ENCODE measurements at places on chromosomes 12 and 14.

DNA sequence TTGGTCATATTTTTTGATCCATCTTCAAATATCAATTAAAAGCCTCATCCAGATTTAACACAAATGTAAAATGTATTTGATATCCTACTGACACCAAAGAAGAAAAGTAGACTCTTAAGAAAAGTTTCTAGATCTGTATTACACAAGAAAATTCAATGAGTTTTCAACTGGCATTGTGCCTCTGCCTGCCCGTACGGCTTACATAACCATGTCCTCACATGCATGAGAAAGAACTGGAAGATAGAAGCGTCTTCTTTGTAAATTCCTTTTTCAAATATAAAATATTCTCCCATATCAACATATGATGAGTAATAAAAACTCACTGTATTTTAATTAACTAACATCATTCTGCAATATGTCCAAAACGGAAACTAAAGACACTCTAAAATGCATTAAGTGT lies 7.2 kb downstream of the ANKS1B start:
- no peak for DNase-seq

DNA sequence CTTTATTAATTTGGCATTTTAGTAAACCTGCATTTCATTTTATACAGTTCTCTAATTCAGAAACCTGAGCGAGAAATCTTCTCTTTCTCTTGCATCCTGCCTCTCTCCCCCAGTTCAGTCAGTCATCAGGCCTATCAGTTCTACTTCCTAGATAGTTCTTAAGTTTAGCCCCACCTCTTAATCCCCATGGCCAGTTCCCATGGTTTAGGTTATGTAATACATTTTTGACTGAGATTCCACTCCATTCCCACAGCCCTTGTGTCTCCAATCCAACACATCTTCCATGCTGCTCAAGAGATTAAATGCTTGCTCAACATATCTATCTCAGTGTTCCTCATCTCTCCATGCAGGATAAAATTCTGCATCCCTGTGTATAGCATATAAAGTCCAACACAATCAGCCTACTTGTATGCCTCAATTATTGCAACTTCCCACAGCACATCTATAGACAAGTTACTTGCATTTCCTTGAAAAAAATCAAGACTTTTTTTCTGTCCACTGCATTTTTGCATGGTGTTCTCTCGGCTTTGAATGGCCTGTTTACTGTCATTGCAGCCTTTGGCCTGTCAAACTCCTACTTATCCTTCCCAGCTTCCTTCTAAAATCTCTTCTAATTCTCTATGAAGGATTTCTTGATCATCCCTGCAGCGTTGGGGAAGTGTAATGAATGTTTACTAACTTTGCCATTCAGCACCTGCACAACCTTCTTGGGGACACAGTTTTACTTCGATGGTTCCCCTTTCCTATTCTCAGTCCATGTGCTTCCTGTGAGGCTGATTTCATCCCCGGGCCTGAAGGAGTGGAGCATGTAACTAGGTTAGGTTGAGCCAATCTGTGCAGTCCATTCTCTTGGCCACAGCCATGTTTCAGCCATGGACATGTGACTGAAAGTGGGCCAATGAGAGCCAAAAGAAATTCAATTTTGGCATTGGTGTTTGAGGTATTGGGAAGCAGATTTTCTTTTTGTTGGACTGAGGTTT lies 80.8 kb downstream of the DACT1 start:
- DNase-seq: no peak

GRCh38 chr12:97300891-97301290 lies 161.7 kb upstream of the RMST start:
- no peak for DNase-seq

- DNase-seq: peak; percentile 78
Observed at GRCh38 chr12:106195621-106196027, 52.2 kb downstream of the CKAP4 start.

GRCh38 chr12:4197922-4198763 lies 75.4 kb upstream of the CCND2 start:
- no peak for DNase-seq

DNA sequence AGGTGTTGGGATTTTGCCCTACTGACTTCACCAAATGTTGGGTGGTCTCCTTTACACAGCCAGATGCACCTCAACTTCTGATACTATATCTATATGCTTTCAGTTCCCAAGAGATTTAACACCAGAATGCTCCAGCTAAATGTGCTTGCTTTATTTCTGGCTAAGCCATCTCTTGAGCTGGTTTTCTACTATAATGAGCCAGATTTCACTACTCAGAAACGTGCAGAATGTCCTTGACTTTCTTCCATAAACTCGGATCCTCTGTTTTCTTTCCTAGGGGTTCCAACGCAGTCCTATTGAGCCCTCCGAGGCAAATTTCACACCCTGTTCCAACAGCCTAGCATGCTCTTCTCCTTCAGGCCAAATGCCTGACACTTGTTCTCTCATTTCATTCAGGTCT lies 200.3 kb downstream of the DPY19L2 start:
- no peak for DNase-seq

DNA sequence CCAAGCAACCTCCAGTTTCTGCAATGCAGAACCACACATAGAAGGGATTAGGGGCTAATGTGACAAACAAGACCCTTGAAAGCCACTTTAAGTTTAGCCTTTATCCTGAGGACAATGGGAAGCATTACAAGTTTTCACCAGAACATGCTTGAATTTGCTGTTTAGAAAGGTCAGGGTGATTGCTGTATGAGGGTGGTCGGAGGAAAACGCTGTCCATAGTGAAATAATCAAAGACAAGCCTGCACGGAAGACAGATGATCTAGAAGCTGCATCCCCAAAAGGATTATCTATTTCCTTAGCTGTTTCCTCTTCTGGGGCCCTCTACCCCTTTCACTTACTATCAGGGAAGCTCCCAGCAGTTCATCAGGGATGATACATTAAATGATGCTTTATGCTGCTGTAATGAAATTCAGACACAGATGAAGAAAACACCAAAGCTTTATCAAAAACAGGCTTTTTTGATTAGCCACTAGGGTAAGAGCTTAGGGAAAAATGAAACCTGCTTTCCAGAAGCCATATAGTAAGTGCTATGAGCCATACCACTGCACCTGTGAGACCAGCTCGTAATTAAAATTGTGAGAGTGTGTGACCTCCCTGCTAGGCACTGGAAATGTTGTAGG lies 6.5 kb downstream of the HAL start:
- no peak for DNase-seq

- DNase-seq: no peak
Observed at GRCh38 chr14:90581745-90582144, 184.9 kb downstream of the CALM1 start.

- DNase-seq: peak; percentile 87
Observed at GRCh38 chr12:53054112-53054878, 4.4 kb downstream of the TNS2 start.
